ENCODE measurements at places on chromosomes 2 and 18.
A peak's percentile ranks its signal among the peaks of the same experiment; 100 is the strongest.

- no peak for DNase-seq
Measured at GRCh38 chr2:164747783-164748433, 93.7 kb downstream of the COBLL1 start.

DNA sequence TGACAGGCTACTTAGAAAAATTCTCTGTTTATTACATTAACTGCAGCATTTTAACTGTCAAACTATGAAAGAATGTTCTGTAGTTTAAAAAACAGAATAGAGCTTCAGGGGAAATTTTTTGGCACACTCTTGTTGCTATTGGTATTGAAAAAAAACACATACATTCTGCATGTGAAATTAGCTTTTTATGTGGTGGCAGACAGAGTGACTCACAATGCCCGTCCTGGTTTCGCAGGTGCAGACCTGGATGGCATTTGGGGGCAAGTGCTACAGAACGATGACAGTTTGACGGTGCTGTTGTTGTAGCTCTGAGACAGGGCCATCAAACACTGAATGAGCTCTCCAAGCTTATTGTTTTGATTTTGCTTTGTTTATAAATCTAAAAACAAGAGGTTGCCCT is 105.0 kb upstream of the MAP3K20 start:
- no peak for DNase-seq

DNA sequence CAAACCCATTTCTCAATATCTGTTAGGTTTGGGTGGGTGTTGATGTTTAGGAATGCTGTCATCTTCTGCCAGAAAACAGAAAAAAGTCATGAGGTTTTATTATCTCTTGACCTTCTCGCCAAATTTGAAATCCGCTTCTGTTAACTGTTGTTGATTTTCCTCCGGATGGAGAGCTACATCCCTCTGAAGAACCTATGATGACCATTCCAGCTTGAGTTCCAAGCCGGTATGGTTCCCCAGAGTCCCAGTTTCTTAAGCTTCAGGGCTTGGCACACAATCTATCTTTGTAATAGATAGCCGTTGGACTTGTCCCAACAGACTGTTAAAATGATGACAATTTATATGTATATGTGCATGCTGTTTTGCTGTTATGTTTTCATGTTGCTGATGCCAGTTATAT is 1201.0 kb downstream of the LRP1B start:
- DNase-seq, result peak; percentile 9

- DNase-seq, result no peak
Measured at GRCh38 chr2:170779304-170779703, 9.1 kb downstream of the ERICH2 start.

- DNase-seq, result peak; percentile 67
Measured at GRCh38 chr2:175167076-175167791, 769 bp downstream of the ATF2 start.

DNA sequence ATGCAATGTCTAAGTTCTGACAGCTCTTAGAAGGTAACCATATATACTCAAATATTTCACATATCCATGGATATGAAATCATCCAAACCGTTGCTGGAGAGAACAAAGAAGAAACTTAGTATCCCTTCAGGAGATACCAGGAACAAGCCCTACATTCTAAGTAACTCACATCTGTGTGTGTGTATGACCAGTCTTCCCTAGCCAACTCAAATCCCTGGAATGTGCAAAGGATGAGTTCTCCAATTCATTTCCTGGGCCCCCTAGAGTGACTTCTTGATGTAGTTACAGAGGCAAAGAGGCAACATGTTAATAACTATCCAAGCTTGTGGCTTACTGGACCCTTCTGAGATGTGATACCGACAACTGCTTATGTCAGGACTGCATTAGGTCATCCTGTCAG is 20.1 kb downstream of the TPGS2 start:
- no peak for DNase-seq

GRCh38 chr18:2573408-2573807 is 2.1 kb downstream of the NDC80 start:
- DNase-seq, result peak; percentile 38

DNA sequence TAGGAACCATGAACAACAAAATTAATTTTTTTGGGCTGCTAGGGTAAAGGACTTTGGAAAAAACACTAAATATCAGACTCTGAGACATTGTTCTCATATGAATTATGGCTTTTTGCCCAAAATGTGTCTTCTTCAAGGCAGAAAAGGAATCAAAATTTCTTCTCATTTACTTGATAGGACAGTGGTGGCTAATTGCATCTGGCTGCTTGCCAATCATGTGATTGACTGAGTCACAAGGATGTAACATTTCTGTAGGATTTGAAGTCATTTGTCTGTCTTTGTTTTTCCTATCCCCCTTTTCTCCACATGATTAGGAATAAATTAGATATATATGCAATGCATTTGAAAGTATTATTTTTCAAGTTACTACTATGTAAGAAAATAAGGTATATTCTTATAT is 130.2 kb downstream of the SLC4A10 start:
- peak; percentile 46 for DNase-seq

- no peak for DNase-seq
Measured at GRCh38 chr18:49892148-49892924, 79.0 kb upstream of the ACAA2 start.

DNA sequence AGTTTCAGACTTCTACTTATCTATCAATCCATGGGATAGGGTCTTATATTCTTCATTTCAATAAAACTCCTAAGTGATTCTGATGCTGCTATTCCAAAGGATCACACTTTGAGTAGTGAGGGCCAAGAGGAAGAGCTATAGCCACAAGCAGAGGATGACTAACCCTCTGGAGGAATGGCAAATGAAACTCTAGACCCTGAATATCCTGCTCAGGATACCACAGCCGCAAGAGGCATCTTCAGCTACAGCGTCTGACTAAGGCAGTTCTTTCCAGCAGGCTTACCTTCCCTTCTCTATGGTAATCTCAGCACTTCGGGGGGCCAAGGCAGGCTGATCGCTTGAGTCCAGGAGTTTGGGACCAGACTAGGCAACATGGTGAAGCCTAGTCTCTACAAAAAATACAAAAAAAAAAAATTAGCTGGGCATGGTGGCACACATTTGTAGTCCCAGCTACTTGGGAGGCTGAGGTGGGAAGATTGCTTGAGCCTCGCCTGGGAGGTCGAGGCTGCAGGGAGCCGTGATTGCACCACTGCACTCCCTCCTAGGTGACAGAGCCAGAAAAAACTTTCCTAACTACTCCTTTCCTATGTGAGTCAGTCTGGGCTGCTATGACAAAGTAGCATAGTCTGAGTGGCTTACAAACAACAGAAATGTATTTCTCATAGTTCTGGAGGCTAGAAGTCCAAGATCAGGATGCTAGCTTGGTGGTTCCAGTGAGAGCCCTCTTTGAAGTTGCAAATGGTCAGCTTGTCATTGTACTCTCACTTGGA is 371.9 kb downstream of the IRS1 start:
- DNase-seq, result no peak

DNA sequence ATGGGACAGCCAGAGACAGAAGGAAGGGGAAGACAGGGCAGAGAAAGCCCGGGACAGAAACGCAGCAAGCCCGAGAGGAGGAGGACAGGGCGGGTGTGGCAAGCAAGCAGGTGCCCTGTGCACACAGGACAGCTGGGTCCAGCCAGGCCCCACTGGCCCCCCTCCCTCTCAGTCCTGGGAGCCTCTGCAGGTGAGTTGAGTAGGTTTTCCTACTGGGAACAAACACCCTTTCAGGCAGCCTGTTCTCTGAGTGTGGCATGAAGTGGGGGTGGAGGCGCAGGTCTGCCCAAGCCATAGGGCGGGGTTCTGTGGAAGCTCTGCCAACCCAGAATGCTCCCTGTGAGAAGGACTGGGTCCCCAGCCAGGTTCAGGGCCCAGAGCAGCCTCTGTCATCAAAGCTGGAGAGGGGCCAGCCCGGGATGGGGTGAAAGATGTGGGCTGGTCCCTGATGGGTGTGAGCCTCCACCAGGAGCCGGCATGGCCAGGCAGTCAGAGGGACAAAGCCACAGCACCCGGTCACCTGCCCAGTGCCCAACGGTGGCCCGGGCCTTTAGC is 129.4 kb downstream of the TFCP2L1 start:
- peak; percentile 52 for DNase-seq

GRCh38 chr2:229343661-229344060 is 72.6 kb upstream of the PID1 start:
- DNase-seq, result no peak

DNA sequence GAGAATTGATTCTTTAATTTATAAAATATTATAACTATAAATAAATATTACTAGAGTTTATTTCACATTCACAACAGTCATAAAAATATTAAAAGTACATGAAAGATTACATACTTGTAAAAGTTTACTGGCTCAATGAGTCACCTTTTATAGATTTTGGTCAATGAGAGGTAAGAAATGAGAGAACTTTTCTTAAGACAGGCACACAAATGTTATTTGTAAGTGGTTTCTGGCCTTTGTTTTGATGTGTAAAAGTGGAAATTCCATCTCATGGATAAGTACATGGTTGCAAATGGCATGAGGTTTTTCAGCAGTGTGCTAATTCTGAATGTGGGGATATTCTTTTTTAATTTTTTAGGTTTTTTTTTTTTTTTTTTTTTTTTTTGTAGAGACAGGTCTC is 63.8 kb downstream of the TTC27 start:
- no peak for DNase-seq

GRCh38 chr2:179898873-179899272 is 37.5 kb upstream of the ZNF385B start:
- peak; percentile 54 for DNase-seq

DNA sequence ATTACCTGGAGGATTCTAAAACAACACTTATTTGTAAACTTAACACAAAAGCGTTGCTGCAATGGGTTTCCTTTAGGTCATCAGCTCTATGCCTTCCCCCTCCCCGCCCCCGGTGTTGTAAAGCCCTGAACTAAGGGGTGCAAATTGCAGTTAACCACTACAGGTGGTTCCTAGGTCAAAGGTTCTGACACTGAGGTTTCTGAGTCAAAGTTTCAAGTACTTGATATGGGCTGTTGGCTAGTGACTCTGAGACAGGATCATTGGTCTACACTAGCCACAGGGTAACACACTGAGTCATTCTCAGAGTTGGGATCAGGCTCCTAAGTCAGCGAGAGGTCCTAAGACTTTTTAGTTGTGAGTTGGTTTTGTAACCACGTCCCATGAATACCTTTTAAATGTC is 15.4 kb downstream of the IL1B start:
- DNase-seq, result no peak

GRCh38 chr2:237648016-237648381 is 20.6 kb downstream of the LRRFIP1 start:
- DNase-seq, result no peak

- no peak for DNase-seq
Measured at GRCh38 chr18:75343389-75343788, 84.1 kb downstream of the SMIM21 start.

- DNase-seq, result no peak
Measured at GRCh38 chr2:65057054-65057375, 799 bp downstream of the CEP68 start.

DNA sequence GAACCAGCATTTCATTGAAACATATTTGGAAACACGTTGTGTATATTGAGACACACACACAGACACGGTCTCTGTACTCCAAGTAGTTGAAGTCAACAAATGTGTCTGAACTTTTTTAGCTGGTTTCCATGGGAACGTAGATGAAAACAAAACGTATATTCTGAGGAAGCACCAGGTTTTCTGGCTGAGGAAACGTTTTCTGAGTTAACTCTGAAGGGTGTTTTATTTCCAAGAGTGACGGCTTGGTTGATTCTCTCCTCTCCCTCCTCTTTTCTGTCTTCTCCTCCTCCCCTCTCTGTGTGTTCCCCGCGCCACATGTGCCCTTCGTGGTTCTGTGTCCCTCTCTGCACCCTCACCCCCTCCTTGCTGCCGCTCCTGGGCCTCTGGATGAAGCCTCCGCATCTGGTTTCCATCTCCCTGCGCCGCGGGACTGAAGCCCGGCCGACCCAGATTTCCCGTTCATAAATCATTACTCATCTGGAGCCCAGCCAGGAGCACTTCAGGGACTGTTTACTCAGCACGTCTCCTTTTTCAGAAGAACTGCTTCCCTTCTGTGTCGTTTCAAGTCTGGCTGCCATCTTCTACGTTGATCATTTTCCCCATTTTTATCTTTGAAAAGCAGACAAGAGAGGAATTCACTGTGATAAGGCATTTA is 122.7 kb downstream of the COL6A3 start:
- DNase-seq, result peak; percentile 95

- peak; percentile 93 for DNase-seq
Measured at GRCh38 chr18:52343138-52343537, 3.1 kb downstream of the DCC start.

DNA sequence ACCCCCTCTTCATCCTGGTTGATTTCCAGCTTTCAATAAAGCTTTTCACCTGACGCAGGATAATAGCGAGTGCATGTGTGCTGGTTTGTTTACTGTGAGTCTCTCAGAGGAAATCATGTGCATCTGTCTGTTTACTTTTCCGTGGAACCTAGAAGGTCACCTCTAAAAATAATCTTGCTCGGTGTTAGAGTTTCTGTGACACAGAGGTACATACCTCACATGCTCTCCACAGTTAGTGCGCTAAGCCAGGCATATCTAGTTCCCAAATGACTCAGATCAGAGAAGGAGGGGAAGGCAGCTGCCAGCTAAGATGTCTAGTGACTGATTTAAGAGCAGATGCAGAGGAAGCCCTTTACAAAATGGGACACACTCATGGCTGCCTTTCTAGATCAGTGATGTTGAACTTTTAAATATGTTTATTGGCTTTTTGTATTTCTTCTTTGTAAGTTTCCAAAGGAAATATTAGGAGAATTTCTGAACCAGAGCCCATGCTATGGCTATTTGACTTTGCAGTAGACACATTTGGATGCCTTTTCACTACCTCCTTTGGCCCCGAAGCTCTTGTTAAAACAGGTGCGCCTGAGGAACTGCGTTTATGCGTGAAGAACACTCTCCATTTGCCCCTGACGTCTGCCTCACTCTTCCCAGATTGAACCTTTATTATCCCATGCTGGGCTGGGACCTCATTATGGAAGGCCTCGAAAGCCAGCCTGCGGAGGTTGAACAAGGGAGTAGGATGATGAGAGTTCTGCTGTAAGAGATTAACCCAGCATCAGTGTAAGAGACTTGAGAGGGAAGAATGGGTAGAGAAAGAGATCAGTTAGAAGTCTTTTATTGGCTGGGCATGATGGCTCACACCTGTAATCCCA is 145.6 kb downstream of the FAM161A start:
- peak; percentile 56 for DNase-seq

DNA sequence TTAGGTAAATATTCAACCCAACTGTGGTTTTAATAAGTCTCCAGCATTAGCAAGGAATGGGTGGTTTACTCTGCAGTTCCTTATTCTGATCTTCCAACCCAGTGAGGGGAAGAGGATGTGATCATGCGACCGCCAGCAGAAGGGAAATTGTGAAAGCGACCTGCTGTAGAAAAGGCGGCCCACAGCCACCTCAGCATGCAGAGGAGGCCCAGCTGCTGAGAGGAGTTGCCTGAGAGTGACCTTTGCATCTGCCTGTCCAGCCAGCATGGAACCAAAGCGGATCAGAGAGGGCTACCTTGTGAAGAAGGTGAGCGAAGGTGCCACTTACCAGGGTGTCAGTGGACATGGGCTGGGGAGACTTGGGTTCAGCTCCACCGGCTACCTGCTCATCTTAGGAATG is at the start of gene PLEK:
Gene PLEK, plus strand, starts transcription at position 196 of the 400 bp plus-strand sequence. Its CDS starts 70 bp downstream, at position 266.
- no peak for DNase-seq

- DNase-seq, result no peak
Measured at GRCh38 chr2:216165711-216166110, 56.6 kb downstream of the XRCC5 start.
